ENCODE measurements at places on chromosomes 12 and 14. TPM values are rescaled to one million over a fixed set of nuclear protein-coding genes. Genes with fewer than 3 reads are reported as not detected.

The AKAP5 gene
- total RNA-seq = 0.75 TPM

The C12orf50 gene
- total RNA-seq = 0.30 TPM

The VWF gene
- total RNA-seq = 2,328 TPM

The OR6C2 gene
- total RNA-seq = not detected

The KRT82 gene
- total RNA-seq = not detected

The GAS2L3 gene
- total RNA-seq = 47.1 TPM

The GPR84 gene
- total RNA-seq = not detected

The DTX1 gene
- 0.14 TPM for total RNA-seq

DNA sequence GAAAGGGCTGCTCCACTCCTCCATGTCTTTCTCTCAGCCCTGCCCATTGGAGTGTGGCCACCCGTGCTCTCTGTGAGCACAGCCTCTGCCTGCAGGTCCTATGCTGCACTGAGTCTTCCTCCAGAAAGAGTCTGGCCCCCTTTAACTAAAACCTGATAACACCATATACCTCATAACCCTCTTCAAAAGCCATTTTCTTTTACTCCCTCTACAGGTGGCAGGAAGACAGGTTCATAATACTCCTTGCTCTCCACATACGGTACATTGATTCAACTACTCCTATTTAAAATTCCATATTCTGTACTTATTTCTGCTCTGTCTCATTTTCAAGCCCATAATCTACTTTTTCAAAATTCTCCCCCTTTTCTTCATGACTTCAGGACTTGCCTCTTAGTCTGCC is 144.0 kb downstream of the HELB start:
- DNase-seq = no peak
- no peak overlapping the region for H3K27ac ChIP-seq
- H3K4me3 ChIP-seq = no peak overlapping the region

- peak; percentile 22 for DNase-seq
- H3K4me1 ChIP-seq = peaks cover 17% of the 10 kb centered on the region
- peak overlapping the region; percentile 54 for H3K27ac ChIP-seq
- H3K4me3 ChIP-seq = no peak overlapping the region
Observed at GRCh38 chr14:89240414-89240813, 176.6 kb downstream of the FOXN3 start.

DNA sequence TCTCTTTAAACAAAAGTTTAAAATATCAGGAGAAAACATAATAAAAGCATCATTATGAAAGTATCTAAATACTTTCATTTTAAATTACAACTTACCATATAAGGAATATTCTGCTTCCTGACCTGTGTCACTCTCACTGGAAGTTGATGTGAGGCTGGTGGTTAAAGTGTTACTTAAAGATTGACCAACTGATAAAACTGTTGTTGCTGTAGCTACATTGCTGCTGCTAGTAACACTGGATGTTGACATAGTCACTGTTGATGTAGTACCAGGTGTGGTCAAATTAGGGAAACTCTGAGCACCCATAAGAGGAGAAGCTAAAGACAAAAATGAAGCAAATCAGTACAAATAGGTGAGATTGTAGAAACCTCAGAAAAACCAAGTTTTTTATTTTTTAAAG is 79.9 kb downstream of the HECTD1 start:
- H3K4me3 ChIP-seq = no peak overlapping the region
- H3K27me3 ChIP-seq = no peaks in the 10 kb centered on the region
- no peak overlapping the region for H3K27ac ChIP-seq
- H3K36me3 ChIP-seq = peaks cover 8% of the 10 kb centered on the region

GRCh38 chr14:98901511-98902205 is 370.3 kb downstream of the BCL11B start:
- DNase-seq = no peak
- no peaks in the 10 kb centered on the region for H3K36me3 ChIP-seq
- H3K27ac ChIP-seq = no peak overlapping the region
- H3K4me1 ChIP-seq = no peaks in the 10 kb centered on the region

DNA sequence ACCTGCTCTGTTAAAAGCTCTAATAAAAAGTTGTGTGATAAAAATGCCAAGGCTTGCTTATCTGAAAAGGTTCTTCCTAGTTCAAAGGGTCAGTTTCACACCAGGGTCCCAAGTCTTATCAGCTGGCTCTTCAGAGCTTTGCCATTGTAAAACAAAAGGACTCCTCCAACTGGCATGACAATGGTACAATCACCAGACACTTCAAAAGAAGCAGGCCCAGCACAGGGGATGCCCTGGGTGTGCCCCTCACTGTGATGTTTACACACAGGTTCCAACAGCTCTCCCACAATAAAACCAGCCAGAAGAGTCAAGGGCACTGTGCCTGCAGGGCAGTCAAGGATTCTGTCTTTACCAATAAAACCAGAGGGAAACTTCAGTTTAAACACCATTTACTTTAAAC is 78.7 kb downstream of the PRICKLE1 start:
- no peak overlapping the region for H3K27ac ChIP-seq
- H3K27me3 ChIP-seq = no peaks in the 10 kb centered on the region
- H3K36me3 ChIP-seq = peaks cover 2% of the 10 kb centered on the region
- no peaks in the 10 kb centered on the region for H3K4me1 ChIP-seq
- DNase-seq = no peak
- no peak overlapping the region for H3K4me3 ChIP-seq

GRCh38 chr12:49025463-49025862 is 6.9 kb upstream of the PRKAG1 start:
- no peak for DNase-seq
- H3K27ac ChIP-seq = no peak overlapping the region
- H3K27me3 ChIP-seq = no peaks in the 10 kb centered on the region
- no peaks in the 10 kb centered on the region for H3K4me1 ChIP-seq
- H3K36me3 ChIP-seq = peaks cover 64% of the 10 kb centered on the region

GRCh38 chr12:115233891-115234543 is 550.0 kb upstream of the TBX3 start:
- no peak overlapping the region for H3K27ac ChIP-seq
- H3K4me3 ChIP-seq = no peak overlapping the region
- no peaks in the 10 kb centered on the region for H3K4me1 ChIP-seq
- H3K36me3 ChIP-seq = no peaks in the 10 kb centered on the region

GRCh38 chr12:39623919-39624318 is 4.3 kb upstream of the ABCD2 start:
- H3K4me1 ChIP-seq = peaks cover 3% of the 10 kb centered on the region
- H3K4me3 ChIP-seq = no peak overlapping the region
- no peaks in the 10 kb centered on the region for H3K36me3 ChIP-seq
- peaks cover 4% of the 10 kb centered on the region for H3K27me3 ChIP-seq
- H3K27ac ChIP-seq = no peak overlapping the region
- no peak for DNase-seq

DNA sequence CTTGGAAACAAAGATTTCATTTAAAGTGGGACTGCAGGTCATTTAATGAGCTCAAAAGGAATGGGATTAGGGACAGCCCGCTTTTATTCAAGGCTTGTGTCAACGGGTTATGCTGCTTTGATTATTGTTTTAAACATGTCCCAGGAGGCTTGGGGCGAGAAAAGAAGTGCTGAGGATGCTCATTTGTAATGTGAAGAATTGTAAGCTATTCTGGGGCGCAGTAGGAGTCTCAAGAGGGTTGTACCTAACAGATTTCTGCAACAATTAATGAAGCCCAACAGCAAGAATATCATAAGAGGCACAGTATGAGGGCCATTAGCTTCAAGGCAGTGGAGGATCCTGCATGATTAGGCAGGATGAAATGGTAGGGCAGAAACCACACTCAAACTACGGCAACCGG is 122.5 kb downstream of the KTN1 start:
- H3K36me3 ChIP-seq = no peaks in the 10 kb centered on the region
- H3K4me3 ChIP-seq = no peak overlapping the region
- peaks cover 4% of the 10 kb centered on the region for H3K4me1 ChIP-seq
- no peaks in the 10 kb centered on the region for H3K27me3 ChIP-seq
- no peak for DNase-seq

GRCh38 chr12:2457933-2458414 is 336.8 kb upstream of the FKBP4 start:
- H3K4me1 ChIP-seq = no peaks in the 10 kb centered on the region
- no peak for DNase-seq
- H3K27me3 ChIP-seq = no peaks in the 10 kb centered on the region

- H3K27me3 ChIP-seq = no peaks in the 10 kb centered on the region
- no peak overlapping the region for H3K4me3 ChIP-seq
- H3K27ac ChIP-seq = no peak overlapping the region
- H3K36me3 ChIP-seq = no peaks in the 10 kb centered on the region
- peaks cover 15% of the 10 kb centered on the region for H3K4me1 ChIP-seq
- DNase-seq = peak; percentile 40
Observed at GRCh38 chr12:89383235-89384049, 31.1 kb upstream of the DUSP6 start.

GRCh38 chr12:114898159-114898558 is 214.2 kb upstream of the TBX3 start:
- no peaks in the 10 kb centered on the region for H3K36me3 ChIP-seq
- H3K27me3 ChIP-seq = no peaks in the 10 kb centered on the region
- H3K27ac ChIP-seq = no peak overlapping the region
- DNase-seq = no peak
- no peaks in the 10 kb centered on the region for H3K4me1 ChIP-seq

DNA sequence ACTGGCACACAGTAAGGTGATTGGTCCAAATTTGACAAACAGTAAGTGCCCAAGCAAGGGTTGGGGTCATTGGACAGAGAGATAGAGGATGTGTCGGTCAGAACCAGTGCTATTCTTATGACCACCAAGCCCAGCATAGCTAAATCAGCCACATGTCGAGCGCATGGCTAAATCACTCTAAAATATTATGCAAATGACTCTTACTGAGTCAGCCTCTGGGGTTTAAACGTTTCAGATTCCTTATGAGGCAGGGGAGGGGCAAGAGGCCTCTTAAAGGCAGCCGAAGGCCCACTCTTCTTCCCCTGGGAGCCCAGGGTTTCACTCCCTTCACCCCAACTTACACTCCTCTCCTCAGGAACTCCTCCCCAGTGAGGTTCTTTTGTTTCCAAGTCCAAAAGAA is 603 bp upstream of the ENDOU start:
- H3K4me1 ChIP-seq = no peaks in the 10 kb centered on the region
- H3K36me3 ChIP-seq = no peaks in the 10 kb centered on the region
- H3K27ac ChIP-seq = no peak overlapping the region
- no peak for DNase-seq
- H3K27me3 ChIP-seq = no peaks in the 10 kb centered on the region
- no peak overlapping the region for H3K4me3 ChIP-seq

- H3K4me3 ChIP-seq = no peak overlapping the region
- no peaks in the 10 kb centered on the region for H3K27me3 ChIP-seq
- no peak overlapping the region for H3K27ac ChIP-seq
- DNase-seq = no peak
- no peaks in the 10 kb centered on the region for H3K4me1 ChIP-seq
- no peaks in the 10 kb centered on the region for H3K36me3 ChIP-seq
Observed at GRCh38 chr14:96578619-96579018, 76.4 kb downstream of the PAPOLA start.

DNA sequence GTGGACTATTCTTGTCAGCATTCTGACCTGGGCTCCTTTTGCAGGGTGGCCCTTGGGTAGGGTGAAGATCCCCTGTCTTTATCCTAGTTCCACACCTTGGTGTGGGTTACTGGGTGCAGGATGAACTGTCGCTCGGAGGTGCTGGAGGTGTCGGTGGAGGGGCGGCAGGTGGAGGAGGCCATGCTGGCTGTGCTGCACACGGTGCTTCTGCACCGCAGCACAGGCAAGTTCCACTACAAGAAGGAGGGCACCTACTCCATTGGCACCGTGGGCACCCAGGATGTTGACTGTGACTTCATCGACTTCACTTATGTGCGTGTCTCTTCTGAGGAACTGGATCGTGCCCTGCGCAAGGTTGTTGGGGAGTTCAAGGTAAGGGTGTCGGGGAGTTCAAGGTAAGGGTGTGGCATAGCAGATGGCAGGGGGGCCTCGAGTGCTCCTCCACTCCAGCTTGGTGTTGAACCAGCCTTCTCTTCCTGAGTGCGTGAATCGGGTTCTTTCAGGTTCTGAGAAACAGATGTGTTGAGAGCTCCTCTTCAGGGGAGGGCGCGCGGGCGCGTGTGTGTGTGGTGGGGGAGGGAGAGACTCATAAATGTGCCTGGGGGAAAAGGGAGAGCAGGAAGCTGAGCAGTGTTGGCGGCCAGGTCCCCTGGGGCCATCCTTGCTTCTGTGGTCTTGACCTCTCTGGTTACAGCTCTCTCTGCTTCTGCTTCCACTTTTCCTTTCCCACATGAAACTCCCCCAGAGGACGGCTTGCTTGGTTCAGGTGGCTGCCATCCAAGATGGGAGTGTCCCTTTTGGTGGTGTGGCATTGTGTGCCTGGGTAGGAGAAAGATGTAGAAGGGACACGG is 4.0 kb downstream of the ATG101 start:
- no peak overlapping the region for H3K27ac ChIP-seq
- no peak for DNase-seq
- no peaks in the 10 kb centered on the region for H3K27me3 ChIP-seq
